Activated naive CD8-positive, alpha-beta T cell treated with anti-CD3 and anti-CD28 coated beads, Interleukin-2, amount 50 U/mL, for 16 hours (primary cell): ENCODE measurements at places on chromosomes 4 and X.

DNA sequence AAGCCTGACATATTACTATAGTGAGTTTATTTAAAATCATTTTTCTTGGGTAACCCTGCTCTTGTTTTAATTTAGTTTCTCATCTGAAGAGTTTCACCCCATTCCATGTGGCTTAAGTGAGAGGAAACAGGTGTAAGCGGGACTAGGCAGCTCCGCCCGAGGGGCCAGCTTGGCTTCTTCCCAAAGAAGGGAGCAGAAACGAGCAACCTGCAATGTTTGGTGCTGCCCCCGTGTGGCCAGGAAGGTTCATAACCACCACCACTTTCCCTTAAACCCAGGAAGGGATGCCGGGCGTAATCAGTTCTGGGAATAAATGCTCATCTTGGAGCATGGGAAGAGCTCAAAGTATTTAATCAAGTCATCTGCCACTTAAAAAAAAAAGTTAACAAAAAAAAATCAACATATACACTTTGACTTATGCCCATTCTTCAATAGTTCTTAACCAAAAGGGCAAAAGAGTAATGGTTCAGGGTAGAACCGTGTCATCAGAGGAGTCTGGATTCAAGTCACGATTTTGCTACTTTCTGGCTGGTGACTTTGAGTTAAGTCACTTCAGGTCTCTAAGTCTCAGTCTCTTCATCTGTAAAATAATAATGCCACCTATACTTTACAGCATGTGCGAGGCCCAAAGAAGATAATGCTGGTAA lies 147.9 kb downstream of the NSUN7 start:
- DNase-seq, result peak; percentile 48

DNA sequence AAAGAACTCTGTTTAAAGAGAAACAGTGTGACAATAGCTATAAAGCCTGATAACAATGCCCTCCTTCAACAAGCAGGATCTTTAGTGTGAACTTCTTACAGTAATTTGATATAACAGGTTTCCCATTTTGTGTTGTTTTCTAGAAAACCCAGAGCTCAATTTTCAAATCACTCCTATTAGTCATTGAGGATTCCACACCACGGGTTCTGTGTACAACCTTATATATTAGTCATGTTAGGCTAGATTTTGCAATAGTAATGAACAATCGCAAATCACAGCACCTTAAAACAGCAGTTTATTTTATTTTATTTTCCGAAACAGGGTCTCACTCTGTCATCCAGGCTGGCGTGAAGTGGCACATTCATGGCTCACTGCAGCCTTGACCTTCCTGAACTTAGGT lies 1020.9 kb upstream of the INTU start:
- DNase-seq, result no peak

GRCh38 chrX:5965406-5965805 lies 263.3 kb downstream of the NLGN4X start:
- DNase-seq, result no peak

GRCh38 chrX:18151649-18152048 lies 69.0 kb downstream of the BEND2 start:
- no peak for DNase-seq

DNA sequence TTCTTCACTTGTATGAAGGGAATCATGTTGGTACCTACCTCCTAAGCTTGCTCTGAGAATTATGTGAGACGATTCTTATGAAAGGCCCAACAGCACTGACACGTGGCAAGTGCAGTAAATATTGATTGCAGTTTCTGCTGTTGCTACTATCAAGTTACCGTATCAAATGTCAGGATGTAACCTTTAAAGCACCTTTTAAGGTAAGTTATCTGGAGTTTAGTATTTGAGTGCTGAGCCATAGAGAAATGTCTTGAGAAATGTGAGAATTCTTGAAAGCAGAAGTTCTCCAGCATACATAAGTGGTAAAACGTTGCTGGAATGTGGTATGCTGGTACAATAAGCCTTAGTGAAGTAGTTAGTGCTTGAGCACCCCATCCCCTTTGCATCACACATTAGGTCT lies 90.4 kb downstream of the PHOX2B start:
- DNase-seq, result no peak

DNA sequence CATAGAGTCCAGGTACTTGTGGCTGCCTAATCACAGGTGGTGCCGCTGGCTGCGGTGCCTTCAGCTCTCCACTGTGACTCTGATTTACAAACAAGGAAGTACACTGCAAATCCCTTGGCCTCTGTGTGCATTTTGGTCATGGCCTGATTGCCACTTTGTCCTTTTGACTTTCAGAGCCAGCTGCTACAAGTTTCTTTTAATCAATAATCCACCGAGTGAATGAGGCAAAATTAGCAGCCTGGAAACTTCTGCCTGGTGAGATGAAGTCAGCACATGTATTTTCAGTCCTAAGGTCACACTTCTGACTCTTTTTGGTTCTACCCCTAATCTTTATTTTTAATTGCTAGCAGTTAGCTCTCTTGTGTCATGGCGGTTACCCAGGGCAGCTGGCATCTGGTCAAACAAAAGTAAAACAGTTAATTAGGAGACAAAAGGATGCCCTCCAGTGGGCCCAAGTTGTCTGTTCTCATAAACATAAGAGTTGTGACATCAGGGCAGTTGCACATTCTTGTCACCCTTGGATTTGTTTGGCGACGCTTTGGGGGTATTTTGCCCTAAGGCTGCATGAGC lies 62.3 kb upstream of the LNX1 start:
- DNase-seq, result no peak

GRCh38 chrX:134599184-134599914 lies 58.9 kb downstream of the PLAC1 start:
- no peak for DNase-seq

GRCh38 chrX:71622032-71622575 lies 3.8 kb upstream of the CXCR3 start:
- DNase-seq, result no peak

- no peak for DNase-seq
Measured at GRCh38 chr4:88244816-88245579, 39.4 kb downstream of the PPM1K start.

GRCh38 chrX:13901354-13901753 lies 84.5 kb upstream of the GPM6B start:
- no peak for DNase-seq

GRCh38 chr4:55397126-55397436 lies 1.3 kb downstream of the TMEM165 start:
- DNase-seq, result no peak
